NCI-H2081 (cell line): ENCODE measurements at places on chromosomes 16 and 17.
A peak's percentile ranks its signal among the peaks of the same experiment; 100 is the strongest.

DNA sequence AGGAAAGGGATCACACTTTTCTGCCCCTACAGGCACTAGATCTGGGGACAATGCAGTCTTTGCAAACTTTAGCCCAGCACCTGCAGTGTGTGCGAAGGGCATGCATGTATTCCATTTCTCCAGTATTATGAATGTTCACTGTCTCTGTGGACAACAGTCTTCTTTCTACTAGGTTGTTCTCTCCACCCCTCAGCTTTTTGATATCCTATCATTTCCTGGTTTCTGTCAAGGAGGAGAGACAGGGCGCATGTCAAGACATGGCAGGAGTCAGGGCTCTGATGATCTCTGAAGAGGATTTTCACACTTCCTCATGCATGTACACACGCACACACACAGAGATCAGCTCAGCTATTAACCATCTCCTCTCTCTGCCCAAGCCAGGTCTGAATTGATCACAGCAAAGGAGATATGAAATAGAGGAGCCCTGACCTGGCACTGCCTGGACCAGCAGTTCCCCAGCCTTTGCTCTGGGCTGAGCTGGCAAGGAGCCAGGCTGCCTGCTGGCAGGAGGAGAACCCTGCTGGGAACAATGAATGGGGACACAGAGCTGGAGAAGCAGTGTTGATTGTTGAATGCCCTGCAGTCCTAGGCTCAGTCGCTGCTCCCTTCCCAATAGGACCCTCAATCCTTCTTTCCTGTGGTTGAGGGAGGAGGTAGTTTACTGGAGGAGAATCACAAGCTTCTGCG, 2.6 kb downstream of the GPR179 start:
- DNase-seq: peak; percentile 70

DNA sequence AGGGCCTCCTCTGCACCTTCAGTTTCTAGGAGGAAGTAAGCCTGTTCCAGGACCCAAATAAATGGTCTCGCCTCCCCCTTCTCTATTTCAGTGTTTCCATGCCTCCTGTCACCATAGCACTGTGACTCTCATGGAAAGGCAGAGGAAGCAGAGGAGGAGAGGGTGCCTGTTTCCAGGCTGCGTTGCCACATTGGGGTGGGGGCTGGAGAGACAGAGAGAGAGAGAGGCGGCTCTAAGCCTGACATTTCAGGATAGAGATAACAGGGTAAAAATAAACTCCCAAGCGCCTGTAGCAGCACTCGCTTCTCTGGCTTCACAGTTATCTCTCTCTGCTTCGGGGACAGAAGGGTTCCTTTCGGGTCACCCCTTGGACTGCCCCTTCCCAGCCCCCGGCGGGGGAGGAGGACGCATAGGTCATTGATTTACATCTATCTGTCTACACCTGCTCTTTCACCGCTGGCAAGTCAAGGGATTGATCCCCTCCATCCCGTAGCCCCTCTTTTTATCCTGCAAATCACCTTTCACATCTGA, 71.2 kb upstream of the MRTFB start:
- DNase-seq: no peak

DNA sequence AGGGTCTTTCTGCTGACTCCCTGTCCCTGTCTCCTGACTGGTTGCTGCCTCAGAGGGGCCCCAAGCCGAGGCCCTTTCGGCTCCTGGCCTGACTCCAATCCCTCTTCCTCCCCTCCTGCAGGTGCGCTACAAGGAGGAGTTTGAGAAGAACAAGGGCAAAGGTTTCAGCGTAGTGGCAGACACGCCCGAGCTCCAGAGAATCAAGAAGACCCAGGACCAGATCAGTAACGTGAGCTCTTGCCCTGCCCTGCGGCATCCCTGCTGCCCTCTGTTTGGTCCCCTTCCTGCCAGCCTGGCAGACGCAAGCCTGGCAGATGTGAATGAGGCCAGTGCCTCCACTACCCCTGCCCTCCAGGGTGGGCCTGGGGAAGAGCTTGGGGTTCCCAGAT, 27.1 kb upstream of the LASP1NB start:
- DNase-seq: no peak

GRCh38 chr17:8481089-8481488, 45.4 kb downstream of the NDEL1 start:
- no peak for DNase-seq

- DNase-seq: no peak
These were observed 12.4 kb downstream of the ZFPM1 start for GRCh38 chr16:88465387-88465983.

- no peak for DNase-seq
These were observed 248.9 kb downstream of the SHISA9 start for GRCh38 chr16:13150181-13150885.

DNA sequence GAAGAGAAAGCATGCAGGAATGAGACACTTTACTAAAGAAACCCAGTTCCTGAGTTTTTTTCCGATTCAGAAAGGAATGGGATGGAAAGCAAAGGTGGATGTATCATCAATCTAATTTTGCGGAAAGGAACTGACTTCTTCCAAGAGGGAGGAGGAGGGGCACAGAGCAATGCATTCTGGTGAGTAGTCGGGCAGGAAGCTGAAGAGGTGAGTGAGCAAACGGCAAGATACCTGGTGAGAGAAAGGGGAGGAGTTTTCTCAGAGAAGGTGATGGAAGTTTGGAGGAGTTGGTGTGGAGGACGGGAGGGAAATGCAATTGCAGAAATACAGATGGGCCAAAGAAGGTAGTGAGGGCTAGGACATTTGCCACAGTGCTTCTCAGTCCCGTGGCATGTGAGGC, 713.2 kb downstream of the KCNJ2 start:
- no peak for DNase-seq

- no peak for DNase-seq
These were observed 27.0 kb downstream of the CEP95 start for GRCh38 chr17:64533784-64534183.

- no peak for DNase-seq
These were observed 1.9 kb upstream of the FAM20A start for GRCh38 chr17:68603027-68603426.

GRCh38 chr17:40470932-40471828, 27.9 kb downstream of the IGFBP4 start:
- DNase-seq: no peak

GRCh38 chr17:58079300-58080033, 3.8 kb upstream of the DYNLL2 start:
- no peak for DNase-seq

DNA sequence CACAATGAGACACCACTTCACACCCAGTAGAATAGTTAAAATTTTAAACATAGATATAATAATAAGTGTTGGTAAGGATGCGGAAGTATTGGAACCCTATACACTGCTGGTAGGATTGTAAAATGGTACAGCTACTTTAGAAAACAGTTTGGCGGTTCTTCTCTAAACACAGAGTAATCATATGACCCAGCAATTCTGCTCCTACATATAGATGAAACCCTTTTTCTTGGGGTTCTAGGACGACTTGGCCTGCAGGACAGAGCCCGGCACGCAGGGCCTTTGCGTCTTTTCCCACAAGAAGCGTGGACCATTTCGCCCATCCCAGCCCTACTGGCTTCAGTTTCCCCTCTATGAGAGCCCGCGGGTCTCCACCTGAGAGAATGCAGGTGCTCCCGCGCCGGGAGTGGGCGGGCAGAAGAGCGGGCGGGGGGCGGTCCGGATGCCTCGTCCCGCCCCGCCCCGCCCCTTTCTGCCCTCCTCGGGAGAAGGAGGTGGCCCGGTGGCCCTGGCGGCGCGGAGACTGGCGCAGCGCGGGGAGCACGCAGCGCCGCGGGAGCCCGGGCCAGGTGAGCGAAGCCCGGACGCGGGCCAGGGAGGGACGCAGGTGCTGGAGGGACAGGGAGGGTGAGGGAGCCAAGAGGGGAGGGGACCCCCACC, at the start of gene SDR42E2:
TSS of gene SDR42E2 (plus strand) at position 508 of the 657 bp plus-strand sequence. CDS start 3,077 bp downstream, outside the sequence.
- peak; percentile 4 for DNase-seq

DNA sequence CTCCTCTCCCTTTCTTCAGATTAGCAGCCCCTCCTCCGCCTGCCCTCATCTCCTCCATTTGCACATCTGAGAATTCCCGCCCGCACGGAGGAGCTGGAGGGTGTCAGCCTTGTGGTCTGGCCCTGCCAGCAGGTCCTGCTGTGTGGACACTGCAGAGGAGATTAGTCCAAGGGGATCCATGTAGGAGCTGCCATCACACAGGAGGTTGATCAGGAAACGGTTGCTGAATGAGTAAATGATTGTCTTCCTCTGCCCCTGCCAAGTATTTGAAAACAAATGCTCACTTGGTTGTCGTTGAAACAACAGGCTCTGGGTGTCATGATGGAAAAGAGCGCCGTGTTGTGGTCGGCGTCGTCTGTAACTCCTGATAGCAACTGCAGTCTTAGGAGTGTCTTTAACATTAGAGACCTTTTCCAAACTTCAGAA, 63.8 kb upstream of the CHMP6 start:
- DNase-seq: no peak

DNA sequence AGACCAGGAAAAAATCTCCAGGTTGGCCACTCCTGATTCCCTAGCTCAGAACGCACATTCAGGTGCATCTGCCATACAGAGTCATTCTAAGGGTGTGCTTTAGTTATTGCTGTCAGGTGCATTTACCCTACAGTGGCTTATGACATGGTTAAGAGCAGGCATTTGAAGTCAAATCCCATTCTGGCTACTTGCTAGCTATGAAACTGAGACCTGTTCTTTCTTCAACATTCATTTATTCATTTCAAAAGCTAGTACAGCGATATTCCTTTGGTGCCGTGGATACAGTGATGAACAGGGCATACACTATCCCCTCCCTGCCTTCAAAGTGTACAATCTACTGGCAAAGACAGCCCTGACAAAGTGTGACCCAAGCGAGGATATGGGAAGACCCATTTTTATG, 508.3 kb downstream of the NPIPA7 start:
- no peak for DNase-seq

DNA sequence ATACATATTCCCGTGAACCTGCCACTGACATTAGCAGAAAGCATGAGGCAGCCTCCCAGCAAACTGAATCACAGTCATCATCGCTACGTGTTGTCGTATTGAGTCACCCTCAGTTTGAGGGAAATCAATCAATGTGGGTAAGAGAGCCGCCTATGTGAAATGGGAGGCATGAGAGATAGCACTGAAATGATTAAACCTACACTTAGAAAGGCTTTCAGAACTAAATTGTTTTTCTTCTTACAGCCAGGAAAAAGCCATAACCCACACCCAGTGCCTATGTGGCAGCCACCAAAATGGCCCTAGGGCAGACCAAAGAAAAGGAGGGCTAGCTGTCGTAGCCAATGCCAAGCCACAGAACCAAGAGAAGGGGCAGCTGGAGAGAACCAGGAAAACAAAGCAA, 90.5 kb downstream of the ADAMTS18 start:
- DNase-seq: no peak

- DNase-seq: no peak
These were observed 267.7 kb downstream of the ABCC12 start for GRCh38 chr16:47888142-47888541.

GRCh38 chr16:74817851-74818250, 43.2 kb upstream of the FA2H start:
- DNase-seq: no peak

DNA sequence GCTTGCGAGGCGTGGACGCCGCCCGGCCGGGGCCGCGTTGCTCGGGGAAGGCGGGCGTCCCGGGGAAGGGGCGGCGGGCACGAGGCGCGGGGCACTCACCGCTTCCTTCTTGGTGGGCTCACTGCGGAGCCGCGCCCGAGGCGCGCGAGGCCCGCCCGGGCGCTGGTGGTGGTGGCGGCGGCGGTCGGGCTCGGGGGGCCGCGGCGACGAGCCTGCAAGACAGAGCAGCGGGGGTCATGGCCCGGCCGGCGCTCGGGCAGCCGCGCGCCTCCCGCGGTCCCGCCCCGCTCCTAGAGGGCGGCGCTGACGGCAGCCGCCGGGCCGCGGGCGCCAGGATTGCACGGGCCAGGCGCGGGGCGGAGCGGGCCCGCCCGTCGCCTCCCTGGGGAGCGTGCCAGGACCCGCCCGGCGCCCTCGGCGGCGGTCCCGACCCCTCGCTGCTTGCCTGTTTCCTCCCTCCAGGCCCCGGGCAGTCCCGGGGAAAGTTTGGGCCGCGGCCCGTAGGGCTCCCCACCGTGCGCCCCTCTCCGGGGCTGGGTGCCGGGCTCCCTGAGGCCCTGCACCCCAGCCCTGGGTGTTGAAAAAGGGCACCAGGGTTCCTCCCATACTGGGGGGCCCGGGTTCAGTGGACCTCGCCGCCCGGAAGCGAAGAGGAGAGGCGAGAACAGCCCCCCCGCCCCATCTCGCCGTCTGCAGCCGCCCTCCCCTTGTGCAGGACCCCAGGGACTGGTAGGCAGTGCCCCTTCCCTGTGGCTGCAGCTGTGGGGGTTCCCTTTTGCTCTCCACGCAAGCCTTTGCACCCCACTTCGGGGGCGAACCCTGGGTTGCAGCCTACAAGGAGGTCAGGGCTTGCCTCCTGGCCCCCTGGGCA, at the start of gene C16orf74:
TSS of gene C16orf74 (minus strand) at position 270 of the 871 bp plus-strand sequence. CDS start 15,879 bp downstream, outside the sequence.
- peak; percentile 22 for DNase-seq

DNA sequence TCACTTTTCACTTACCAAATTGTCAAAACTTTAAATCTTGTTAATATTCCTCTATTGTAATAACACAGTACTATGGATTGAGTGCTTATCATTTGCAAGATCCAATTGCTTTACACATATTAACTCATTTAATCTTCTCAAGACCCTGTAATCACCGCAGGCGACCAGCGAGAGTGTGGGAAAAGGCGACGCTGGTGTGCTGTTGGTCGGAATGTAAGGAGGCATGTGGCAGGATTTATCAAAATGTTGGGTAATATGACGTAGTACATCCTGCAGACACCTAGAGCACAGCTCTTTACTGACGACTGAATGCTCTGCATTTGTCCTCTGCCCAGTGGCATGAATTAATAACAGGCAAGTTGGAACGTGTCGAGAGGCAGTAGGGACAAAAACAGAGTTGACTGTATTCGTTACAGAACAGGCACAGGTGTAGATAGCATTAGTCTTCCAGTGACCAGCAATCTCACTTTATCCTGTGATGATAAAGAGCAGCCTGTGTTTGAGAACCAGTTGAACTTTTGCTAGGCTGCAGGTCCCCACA, 80.3 kb downstream of the TNRC6C start:
- DNase-seq: no peak

DNA sequence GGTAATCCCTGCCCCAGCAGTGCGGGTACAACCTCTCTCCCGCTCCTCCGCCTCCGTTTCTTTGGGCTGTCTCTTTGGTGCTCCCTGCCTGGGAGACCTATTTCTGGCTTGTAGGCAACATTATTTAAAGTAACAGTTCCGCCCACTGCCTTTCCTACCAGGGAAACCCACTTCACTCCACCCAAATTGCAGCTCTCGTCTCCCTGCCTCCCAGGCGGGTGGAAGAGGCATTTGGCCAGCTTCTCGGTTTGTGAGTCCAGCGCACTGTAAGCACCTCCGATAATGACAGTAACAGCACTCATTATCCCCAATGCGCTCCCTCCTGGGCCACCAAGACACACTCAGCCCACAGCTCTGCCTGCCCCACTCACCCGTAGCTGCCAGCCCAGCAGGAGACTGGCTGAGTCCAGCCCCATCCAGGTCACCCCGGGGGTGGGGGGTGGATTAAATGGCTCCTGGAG, 165.1 kb upstream of the CDC42EP4 start:
- peak; percentile 73 for DNase-seq

DNA sequence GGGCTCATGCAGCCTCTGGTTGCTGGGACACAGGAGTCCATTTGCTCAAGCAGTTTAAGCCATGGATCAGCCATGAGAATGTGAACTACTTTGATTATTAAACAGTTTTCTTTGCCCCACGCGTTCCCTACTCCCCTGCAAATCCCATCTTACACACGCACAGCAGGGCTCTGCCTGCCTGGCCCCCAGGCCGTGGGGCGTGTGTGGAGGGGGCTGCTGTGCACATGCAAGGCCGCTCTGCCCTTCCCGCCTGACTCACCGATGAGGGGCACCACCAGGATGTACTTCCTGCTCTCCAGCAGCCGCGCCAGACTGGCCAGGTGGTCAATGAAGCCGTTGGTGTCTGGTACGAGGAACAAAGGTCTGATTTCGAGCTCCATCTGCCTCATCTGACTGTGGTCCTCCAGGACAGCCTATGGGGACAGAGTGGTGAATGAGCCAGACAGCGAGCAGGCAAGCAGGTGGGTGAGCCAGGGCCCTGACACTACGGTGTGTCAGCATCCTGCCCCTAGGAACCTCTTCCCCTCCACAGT, 13.7 kb downstream of the HIC1 start:
- DNase-seq: no peak
